Coronary artery (tissue), 2 donors: ENCODE measurements at places on chromosomes 5 and 9.

DNA sequence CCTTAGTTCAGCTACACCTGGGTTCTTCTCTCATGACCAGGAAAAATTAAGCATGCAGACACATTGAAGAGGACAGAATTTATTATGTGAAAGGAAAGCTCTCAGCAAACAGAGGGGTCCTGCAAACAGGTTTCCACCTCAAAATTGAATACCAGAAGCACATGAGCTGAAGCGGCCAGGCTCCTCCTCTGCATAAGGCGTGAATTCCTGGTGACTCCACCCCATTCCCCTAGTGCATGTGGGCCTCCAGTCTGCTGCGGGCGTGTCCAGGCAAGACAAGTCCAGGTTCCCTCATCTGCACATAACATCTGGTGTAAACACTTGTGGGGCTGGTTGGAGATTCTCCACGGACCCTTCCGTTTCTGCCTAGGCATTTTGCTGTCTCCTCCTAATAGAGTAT, 1156.4 kb downstream of the FOXD4L5 start:
- DNase-seq, result peak; percentile 62

DNA sequence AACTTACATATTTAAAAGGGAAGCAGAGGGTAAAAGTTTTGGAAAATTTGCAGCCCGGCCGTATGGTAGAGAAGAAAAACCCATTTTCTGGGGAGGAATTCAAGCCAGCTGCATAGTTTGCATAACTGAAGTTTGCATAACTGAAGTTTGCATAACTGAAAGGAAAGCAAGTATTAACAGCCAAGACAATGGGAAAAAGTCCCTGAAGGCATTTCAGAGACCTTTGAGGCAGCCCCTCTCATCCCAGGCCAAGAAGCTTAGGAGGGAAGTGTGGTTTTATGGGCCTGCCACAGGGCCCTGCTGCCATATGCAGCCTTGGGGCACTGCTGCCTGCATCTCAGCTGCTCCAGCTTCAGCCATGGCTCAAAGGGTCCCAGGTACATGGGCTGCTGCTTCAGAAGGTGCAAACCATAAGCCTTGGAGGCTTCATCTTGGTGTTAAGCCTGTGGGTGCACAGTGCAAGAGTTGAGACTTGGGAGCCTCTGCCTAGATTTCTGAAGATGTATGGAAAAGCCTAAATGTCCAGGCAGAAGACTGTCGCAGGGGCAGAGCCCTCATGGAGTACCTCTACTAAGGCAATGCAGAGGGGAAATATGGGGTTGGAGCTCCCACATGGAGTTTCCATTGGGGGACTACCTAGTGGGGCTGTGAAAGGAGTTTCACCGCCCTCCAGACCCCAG, 36.9 kb upstream of the CXCL14 start:
- no peak for DNase-seq

DNA sequence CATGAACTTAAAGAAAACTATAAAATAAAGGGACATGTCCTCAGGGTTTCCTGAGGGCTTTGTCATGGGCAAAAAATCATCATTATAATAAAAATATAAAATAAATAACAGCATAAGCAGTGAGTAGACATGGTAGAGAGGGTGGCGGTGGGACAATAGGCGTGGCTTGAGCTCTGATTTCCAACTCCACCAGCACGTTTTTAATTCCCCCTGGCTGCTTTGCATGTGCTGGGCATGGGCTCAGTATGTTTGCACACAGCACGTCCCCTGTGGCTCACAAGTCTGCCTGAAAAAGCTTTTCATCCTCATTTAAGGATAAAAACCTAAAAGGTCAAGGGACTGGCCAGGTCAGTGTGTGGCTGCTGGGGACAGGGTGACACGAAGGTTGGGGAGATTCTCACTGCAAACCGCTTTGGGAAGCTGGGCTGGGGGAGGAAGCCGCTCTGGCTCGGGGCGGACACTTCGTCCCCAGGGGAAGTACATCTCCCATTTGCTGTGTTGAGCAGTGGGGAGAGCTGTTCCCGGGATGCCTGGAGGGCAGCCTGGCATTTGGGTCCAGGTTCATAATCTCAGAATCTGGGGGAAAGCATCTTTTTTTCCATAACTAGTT, 32.6 kb downstream of the NKX2-5 start:
- no peak for DNase-seq

- no peak for DNase-seq
Observed at GRCh38 chr5:80481019-80481893, 6.6 kb upstream of the FAM151B start.

- DNase-seq, result no peak
Observed at GRCh38 chr5:115588640-115589039, 13.6 kb downstream of the TICAM2 start.
